ENCODE measurements at places on chromosomes 11 and 22.
A peak's percentile ranks its signal among the peaks of the same experiment; 100 is the strongest.

DNA sequence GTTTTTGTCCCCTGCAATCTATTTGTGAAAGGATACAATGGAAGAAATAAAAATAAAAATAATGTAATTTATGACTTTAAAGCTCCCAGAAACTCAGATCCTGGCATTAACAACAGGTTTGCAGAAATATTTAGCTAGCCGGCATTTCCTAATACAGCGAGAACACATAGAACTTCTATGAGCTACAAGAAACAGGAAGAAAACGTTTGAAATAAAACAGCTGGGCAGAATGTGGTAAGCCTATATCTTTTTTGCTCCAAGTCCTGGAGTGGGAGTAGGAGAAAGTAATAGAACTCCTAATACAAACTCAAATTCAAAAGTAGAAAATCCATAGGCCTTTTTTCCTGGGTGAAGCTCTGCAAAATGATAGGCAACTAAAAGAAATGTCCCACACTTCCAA, 29.6 kb upstream of the FIBIN start:
- no peak for DNase-seq

DNA sequence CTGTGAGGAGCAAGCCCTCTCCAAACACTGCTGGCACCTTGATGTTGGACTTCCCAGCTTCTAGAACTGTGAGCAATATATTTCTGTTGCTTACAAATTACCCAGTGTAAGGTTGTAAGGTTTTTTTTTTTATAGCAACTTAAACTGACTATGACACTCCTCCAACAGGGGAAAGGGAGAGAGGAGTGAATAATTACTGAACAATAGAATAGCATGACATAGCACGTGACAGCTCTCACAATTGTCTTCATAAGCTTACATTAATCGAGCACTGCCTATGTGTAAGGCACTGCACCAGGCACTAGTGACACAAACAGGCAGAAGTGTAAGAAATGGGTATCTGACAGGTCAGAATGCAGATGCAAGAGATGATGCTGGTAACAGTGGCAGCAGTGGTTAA, 136.9 kb downstream of the FAT3 start:
- no peak for DNase-seq

GRCh38 chr11:46676436-46677158, 23.8 kb downstream of the ARHGAP1 start:
- no peak for DNase-seq

DNA sequence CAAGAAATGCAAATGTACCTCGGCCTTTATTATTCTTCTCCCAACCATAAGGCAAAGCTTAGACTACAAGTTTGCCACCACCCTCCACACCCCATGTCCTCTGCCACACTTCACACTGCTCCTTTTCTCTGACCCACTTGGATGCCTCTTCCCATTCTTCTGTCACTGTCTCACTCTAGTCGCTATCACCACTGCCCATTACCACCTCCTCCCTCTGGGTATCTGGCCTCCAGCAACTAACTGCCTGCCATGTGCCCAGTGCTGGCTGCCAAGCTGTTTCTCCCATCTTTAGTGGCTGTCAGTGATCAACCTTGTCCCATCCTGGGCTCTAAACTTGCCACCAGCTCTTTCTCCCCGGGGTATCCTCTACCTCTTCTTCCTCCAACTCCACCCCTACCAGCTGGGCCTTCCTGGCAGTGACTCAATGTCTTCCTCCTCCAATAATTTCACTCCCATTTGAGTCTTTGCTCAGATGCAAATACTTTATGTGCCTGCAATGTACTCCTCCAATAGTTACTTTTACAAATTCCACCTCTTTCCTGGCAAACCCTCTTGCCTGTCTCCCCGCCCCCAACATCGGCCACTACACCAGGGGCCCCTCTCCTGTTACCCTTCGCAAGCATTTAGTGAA, 20.1 kb upstream of the KDM2A start:
- DNase-seq, result no peak

DNA sequence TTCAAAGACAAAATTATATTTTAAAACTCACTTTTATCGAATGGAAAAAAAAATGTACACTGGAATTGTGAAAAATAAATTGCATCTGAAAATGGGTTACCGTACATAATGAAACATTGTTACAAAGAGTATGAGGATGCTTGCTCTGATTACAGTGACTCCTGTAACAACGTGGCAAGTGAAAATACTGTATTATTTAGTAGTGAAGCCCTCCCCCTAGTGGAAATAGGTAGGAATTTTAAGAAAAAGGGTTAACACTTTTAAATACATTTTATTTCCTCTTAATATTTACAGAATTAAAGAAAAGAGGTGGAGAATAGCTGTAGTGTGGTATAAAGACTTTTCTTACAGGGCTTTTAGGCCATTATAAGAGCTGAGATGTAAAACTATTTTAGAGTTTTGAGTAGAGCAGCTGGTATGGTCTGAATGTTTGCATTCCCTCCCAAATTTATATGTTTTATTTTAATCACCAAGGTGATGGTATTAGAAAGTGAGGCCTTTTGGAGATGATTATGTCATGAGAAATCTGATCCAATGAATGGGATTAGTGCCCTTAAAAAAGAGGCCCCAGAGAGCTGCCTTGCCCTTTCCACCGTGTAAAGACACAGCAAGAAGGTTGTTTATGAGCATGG, 25.2 kb downstream of the FAM76B start:
- no peak for DNase-seq

DNA sequence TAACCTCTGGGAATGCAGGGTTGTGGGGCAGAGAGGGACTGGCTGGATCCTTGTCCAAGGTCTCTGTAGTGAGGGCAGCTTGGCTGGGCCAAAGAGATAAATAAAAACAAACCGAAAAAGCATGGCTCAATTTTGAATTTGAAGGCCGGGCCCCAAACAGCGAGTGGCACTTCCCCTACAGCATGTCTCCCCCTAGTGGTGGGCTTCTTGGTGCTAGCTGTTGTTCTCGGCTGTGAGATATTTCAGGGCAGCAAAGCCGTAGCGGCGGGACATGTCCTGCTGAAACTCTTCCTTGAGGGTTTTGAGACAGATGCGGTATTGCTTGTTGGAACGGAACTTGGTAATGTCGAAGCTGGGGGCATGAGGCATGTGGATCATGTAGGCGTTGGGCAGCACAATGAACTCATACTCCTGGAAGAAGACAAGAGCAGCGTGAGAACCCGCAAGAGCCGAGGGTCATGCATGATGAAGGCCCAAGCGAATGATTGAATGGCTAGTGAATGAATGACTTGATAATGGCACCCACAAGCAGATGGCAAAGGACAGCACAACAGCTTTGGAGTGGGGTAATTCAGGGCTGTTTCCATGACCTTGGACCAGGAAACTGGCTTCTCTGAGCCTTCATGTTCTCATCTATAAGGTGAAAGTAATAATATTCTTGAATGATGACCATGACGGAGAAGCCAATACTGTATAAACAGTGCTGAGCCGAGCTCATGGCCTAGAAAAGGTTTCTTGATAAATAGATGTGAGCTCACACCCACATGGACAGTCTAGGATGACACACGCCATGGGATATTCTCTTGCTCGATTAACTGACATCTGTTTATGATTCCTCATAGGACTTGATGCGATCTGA, 216.3 kb upstream of the SYN3 start:
- peak; percentile 2 for DNase-seq

GRCh38 chr11:1180947-1181391, 23.2 kb downstream of the MUC5AC start:
- DNase-seq, result no peak

All from activated CD4-positive, alpha-beta T cell treated with anti-CD3 and anti-CD28 coated beads for 24 hours (primary cell).